ENCODE measurements at places on chromosomes 4 and X. TPM values are rescaled to one million over a fixed set of nuclear protein-coding genes. Genes with fewer than 3 reads are reported as not detected.

DNA sequence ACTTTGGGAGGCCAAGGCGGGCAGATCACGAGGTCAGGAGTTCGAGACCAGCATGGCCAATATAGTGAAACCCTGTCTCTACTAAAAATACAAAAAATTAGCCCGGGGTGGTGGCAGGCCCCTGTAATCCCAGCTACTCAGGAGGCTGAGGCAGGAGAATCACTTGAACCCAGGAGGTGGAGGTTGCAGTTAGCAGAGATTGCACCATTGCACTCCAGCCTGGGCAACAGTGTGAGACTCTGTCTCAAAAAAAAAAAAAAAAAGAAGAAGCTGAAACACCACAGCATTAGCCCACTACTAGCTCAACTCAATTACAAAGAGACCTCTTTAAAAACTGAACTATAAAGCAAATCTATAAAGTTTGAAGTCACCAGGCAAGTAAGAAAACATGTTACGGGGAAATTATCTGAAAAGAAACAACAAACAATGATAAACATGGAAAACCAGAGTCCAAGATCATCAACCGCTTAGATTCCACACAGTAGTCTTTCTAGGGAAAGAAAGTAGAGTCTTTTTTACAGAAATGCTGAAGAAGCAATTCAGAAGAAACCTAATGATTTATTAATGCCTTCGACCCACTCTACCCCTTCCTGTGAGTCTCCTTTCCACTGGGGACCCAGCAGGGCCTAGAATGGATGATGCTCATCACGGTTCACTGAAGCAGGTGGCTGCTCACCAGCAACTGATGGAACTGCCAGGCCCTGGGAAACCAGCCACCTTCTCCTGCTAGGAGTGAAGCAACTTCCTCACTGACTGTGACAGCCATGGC lies 6.6 kb downstream of the SAT1 start:
- DNase-seq: no peak

GRCh38 chrX:106619797-106620196 lies 8.0 kb downstream of the RADX start:
- no peak for DNase-seq

- peak; percentile 33 for DNase-seq
Measured at GRCh38 chr4:152778656-152779512, 646 bp downstream of the TIGD4 start.

- DNase-seq: no peak
Measured at GRCh38 chr4:82898322-82899243, 2.0 kb upstream of the THAP9 start.

DNA sequence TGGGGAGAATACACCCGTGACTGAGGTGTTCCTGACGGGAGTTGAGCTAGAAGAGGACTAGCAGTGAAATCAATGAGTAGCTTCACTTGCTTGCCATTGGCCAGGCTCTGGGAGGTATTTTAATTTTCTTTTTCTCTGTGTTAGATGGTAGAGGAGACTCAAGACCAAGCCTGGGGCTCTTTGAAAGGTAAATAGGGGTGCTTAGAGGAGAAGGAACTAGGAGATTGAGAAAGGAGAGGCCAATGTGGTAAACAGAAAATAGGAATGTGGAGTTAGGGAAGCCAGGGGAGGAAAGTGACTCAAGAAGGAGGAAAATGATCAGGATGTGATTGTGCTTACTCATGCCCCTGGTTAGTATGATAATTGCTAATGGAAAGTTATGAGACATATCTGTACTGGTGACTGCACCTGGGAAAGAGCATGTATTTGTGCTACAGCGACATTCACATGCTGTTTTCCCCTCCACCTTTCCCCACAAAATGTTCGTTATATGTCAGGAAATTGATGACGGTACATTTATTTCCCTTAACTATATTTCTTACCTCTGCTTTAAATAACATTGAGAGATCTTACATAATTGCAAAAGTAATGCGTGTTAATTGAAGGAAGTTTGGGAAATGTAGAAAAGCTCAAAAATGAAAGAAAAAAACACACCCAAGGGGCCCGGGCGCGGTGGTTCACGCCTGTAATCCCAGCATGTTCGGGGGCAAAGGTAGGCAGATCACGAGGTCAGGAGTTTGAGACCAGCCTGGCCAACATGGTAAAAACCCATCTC lies 16.9 kb upstream of the LRBA start:
- no peak for DNase-seq

The TLR3 gene
- total RNA-seq: 6.3 TPM

The DNASE1L1 gene
- 58.7 TPM for total RNA-seq
